ENCODE measurements at places on chromosomes 3 and 15.
A peak's percentile ranks its signal among the peaks of the same experiment; 100 is the strongest.

DNA sequence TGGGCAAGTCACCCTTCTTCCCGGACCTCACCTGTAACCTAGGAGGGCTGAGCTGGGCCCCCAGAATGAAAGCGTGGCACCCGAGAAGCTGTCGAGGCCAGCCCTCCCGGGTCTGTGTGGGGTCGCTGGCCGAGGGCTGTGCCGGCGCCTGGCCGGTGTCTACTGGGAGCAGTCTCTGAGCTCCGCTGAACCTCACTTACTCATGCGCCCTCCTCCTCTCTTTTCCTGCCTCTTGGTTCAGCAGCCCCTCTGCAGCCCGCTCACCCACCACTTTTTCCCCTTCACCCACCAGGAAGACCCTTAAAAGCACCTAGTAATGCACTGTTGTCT is 419 bp downstream of the HYKK start:
- DNase-seq = no peak

DNA sequence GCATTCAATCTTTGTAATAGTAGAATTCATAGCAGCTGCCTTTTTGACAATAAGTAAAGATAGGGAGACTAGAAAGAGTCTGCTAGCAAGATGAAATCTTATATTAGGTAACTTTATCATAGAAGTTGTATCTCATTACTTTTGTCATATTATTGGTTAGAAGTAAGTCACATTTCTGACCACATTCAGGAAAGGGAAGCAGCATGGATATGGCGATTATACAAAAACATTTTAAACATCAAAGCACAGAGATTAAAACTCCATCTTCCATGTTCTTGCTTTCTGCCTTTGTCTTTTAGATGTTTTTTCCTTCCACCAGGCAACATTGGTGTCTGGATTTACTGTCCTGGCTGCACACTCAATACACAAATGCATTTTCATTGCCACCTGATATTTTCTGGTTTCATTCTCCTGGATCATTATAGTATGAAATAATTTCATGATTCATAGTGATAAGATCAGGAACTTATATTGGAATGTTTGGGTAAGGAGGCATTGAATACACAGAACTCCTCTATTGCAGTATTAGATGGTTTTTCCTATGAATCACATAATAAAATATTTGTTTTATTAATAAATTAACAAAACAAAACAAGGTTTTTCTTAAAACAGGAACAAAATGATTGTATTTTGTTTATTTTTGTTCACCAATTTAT is 1460.3 kb upstream of the CADM2 start:
- DNase-seq = no peak

DNA sequence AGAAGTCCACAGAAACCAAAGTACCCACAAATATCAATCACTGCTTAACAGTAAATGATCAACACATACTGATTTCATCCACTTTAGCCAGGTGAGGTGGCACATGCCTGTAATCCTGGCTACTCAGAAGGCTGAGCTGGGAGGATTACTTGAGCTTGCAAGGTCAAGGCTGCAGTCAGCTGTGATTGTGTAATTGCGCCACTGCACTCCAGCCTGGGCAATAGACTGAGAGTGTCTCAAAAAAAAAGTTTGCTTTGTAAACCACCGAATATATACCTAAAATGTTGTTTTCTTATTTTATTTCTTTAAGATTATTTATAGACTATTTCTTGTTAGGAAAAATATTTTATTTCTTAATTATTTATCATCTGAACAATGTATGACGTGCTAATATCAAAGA is 8.7 kb upstream of the ATP13A4 start:
- peak; percentile 14 for DNase-seq

GRCh38 chr3:119630128-119630879 is 30.1 kb downstream of the POPDC2 start:
- peak; percentile 47 for DNase-seq

DNA sequence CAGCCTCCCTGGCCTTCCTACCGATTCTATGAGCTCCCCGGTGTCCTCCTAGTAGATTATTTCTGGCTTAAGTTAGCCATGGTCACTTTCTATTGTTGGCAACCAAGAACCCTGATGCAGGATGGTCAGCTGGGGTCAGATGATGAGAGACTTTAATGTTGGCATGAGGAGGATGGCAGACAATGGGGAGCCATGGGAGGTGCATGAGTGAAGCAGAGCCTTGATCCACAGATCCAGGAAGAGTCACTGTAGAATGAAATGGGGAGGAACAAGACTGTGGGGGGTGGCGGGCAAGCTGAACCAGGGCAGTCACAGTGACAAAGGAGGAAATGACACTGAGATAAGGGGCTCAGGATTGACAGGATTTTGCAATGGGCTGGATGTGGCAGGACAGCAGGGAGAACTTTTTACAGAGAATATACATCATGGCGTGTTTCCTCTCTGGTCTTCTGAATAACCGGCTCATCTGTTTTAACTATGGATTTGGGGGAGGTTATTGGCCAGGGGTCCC is 60.9 kb downstream of the RPLP1 start:
- no peak for DNase-seq

GRCh38 chr3:62057339-62058047 is 315.9 kb downstream of the FEZF2 start:
- DNase-seq = no peak

- peak; percentile 87 for DNase-seq
These were observed 13.9 kb upstream of the PRICKLE2 start for GRCh38 chr3:64238971-64239667.

- no peak for DNase-seq
These were observed 196.0 kb downstream of the LRTM1 start for GRCh38 chr3:54731732-54732445.

GRCh38 chr15:50024281-50024680 is 94.8 kb downstream of the ATP8B4 start:
- DNase-seq = peak; percentile 7

- DNase-seq = no peak
These were observed 22.6 kb downstream of the MKRN2OS start for GRCh38 chr3:12522721-12523120.

DNA sequence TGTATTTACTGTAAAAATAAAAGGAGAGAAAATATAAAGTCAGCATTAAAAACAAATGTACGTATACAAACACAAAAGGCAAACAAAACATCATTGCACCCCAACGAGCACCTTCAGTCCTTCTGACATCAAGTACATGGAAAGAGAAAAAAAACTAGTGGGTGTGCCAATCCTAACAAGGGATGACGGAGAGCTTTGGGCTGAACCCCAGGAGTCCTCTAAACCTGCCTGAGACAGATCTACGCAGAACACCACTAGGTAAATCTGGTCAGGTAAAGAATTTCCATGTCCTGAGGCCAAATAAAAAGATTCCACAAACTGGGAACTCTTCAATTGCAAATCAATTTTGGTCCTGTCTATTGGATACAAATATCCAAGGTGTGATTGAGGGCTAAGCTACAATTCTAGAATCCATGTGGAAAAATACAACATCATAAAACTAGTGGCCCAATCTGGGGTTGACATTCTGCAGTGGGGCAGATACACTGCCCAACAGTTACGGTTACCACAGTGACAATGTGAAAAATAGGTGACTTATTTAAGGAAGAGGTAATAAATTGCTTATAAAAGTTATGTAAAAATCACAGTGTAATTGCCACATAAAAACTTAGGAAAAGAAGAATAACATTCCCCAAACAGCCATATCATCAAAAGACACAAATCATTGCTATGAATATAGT is 14.2 kb downstream of the IFT80 start:
- DNase-seq = no peak

GRCh38 chr3:50303013-50303815 is at the start of gene HYAL1:
Gene HYAL1 (minus strand): TSS chr3:50303574. CDS start chr3:50302956, 618 bp downstream.
- DNase-seq = peak; percentile 66

DNA sequence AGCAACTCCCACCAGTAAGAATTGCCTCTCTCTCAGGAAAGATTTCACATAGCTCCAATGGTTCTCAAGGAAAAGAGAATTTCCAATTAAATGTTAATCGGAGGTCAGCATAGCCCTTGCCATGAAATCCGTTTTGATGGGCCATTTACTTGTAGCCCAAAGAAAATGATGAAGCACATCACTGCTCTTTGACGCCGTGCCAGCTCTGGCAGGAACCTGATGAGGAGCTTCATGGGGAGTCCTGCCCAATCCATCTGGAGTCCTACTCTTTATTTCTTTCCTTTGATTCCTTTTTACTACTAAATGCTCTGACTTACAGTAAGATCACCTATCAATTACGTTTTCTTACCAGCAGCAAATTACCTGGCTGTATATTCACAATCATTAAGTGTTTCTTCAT is 84.7 kb downstream of the FGF12 start:
- DNase-seq = no peak

GRCh38 chr3:59234884-59235633 is 185.2 kb upstream of the CFAP20DC start:
- DNase-seq = no peak

DNA sequence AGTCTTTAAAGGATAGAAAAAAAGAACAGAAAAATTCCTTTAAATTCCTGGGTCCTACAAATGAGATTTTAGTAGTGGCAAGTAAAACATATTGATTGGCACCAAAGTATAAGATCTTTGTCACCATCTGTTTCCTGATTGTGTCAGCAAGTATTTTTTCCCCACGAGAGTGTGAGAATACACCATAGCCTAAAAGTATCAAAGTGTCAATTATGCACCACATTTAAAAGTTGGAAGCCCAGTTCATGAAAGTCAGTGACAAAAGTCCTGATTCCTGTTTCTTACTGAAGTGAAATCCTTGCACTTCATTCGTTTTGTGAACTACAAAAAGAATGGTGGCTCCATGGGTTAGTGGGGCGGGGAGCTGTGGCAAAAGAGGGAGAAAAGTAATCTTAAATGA is 83.8 kb upstream of the DPH6 start:
- DNase-seq = no peak

DNA sequence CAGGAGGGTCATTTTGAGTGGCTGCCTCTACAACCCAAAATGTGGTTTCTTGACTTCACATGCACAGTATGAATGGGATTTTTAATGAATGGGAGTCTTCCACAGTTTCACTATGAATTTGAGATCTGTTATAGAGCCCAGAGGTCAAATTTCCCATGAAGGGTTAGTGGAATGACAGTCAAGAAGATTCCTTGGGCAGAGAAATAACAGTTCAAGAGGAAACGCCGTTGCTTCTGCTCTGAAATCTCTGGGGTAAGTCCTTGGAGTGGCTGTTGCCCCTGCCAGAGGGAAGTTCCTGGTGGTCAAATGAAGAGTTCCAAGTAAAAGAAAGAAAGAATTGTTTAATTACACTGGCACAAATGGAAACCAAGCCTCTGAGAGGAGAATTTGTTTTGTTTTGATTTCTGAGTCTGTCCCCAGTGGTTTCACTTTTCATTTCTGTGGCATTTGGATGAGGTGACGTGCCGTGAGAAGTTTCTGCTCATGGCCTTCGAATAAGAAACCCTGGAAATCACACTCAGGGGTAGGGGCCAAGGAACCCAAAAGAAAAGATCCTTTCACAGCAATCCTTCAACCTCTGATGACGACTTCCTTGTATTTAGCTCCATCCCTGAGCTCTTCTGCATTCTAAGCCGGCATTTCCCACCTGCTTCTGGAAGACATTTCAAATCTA is 77.5 kb upstream of the IL12A start:
- DNase-seq = no peak

DNA sequence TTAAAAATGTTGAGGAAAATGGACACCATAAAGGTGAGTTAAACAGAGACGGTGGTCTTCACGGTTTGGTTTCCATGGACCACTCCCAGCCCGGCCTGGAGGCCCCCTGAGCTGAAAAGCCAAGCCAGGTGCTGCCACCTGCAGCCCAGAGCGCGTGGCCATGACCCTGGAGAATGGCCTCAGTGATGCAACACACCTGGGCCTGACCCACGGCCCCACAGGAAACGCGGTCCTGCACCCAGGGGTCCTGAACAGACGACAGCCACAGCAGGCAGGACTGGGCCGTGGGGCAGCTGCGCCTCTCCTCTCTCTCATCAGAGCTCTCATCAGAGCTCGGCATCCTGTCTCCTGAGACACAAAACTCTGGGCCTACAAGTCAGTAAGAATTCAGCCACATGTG is 64.1 kb downstream of the NIPA2 start:
- DNase-seq = no peak

- DNase-seq = no peak
These were observed 197.0 kb upstream of the KCNH8 start for GRCh38 chr3:18951333-18951732.

- no peak for DNase-seq
These were observed 13.8 kb upstream of the THRB start for GRCh38 chr3:24508423-24508839.

- no peak for DNase-seq
These were observed 44.8 kb upstream of the ATP2C1 start for GRCh38 chr3:130849091-130849552.

GRCh38 chr3:139653582-139653981 is 24.2 kb downstream of the NMNAT3 start:
- DNase-seq = peak; percentile 23

- DNase-seq = no peak
These were observed 93.9 kb upstream of the BHLHE40 start for GRCh38 chr3:4885316-4885715.

DNA sequence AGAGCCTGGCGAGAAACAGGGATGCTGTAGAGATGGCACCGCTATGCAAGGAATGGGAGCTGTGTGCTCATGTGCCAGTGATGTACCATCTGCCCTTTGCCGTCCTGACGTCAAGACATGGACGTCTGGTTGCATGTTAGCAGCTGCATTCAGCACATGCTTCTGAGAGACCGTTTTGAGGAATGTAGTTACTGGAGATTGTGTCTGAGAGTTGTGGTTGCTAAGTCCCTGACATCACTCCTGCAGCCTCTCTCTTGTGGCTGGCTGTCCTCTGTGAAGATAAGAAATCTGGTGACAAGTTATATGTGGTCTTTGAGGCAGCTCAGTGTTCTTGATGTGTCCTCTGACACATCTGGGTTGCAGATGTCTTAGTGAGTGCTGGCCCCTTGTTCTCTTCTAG is 165.1 kb downstream of the APBA2 start:
- DNase-seq = no peak

DNA sequence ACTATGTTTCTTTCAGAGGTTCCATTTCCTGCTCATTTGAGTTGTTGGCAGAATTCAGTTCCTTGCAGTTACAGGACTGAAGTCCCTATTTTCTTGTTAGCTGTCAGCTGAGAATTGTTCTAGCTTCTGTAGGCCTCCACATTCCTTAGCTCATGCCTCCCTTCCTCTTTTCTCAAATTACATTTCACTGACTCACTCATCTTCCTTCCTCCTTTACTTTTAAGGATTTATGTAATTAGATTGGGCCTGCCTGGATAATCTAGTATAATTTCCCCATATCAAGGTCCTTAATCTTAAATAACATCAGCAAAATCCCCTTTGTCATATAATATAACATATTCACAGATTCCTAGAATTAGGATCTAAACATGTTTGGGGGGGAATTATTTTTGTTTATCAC is 40.6 kb upstream of the RBMS3 start:
- DNase-seq = no peak

DNA sequence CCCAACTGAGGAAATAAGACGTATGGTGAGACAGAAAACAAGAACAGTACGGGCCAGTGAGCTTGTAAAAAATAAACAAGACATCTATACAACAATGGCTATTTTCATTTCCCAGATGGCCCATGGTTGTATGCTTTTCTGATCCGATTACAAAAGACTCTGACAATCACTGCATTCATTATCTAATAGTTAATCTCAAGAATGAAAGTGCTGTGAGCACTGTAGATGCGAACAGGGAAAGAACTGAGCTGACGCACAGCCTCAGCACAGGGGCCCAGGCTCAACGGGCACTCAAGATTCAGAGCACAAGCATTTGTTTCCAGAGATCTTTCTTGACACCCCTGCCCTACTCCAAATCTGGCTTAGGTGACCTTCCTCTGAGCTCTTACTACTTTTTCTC is 6.9 kb downstream of the MTMR10 start:
- no peak for DNase-seq

Measured in hepatocyte (in vitro differentiated cells).